ENCODE measurements at places on chromosomes 1 and 21. TPM values are rescaled to one million over a fixed set of nuclear protein-coding genes. Genes with fewer than 3 reads are reported as not detected.
A peak's percentile ranks its signal among the peaks of the same experiment; 100 is the strongest.

GRCh38 chr1:213989002-213989855 lies 1.5 kb downstream of the PROX1 start:
- H3K27ac ChIP-seq = no peak overlapping the region
- H3K4me3 ChIP-seq = peak overlapping the region; percentile 37
- no peaks in the 10 kb centered on the region for H3K36me3 ChIP-seq
- peaks cover 17% of the 10 kb centered on the region for H3K4me1 ChIP-seq
- peaks cover 62% of the 10 kb centered on the region for H3K27me3 ChIP-seq

DNA sequence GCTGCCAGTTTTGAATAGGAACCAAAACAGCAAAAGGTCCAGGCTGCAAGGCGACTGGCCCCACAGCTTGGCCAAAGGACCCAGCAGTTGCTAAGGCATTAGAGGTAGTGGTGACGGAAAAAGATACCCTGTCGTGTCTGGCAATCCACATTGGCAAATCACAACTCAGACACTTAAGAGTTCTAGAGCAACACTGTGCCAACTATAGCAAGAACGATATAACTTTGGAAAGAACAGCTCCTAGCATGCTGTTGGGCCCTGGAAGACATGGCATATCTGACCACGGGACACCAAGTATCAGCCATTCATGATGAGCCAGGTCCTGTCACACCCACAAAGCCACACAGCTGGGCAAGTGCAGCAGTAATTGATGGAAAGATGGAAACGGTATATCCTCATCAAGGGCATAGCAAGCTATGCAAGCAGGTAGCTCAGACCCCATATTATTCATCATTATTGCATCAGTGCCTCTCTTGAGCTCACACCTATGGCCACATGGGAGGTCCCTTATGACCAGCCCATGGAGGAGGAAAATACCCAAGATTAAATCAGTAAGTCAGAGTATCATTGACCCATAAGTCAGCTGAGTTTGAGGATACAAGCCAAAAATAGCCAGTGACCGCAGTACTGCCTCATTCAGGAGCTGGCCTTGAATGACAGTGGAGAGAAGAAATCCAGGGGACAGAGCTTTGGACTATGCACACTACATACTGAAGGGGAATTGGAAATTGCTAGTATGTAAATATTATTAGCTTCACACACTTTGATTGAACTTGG lies 221.2 kb downstream of the SETD4 start:
- H3K4me1 ChIP-seq = no peaks in the 10 kb centered on the region
- H3K27me3 ChIP-seq = no peaks in the 10 kb centered on the region
- DNase-seq = no peak
- H3K27ac ChIP-seq = no peak overlapping the region

DNA sequence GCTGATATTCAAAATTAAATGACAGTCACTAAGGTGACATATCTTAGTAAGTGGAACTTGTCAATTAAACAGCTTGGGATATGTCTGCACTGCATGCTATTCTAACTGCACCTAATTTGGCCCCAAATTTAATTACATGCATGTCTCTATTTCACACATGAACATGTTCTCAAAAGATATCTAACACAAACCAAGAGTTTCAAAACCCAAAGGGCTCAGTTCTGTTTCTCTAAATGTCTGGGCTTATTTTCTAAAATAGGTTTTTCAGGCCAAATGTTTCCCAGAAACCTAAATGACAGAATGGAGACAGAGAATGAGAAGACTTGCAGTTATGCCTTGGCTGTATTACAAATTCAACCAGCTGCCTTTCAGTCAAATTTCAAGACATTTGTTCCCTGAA lies 11.3 kb downstream of the RAB29 start:
- no peaks in the 10 kb centered on the region for H3K4me1 ChIP-seq
- no peak overlapping the region for H3K27ac ChIP-seq
- DNase-seq = no peak
- peaks cover 29% of the 10 kb centered on the region for H3K36me3 ChIP-seq

DNA sequence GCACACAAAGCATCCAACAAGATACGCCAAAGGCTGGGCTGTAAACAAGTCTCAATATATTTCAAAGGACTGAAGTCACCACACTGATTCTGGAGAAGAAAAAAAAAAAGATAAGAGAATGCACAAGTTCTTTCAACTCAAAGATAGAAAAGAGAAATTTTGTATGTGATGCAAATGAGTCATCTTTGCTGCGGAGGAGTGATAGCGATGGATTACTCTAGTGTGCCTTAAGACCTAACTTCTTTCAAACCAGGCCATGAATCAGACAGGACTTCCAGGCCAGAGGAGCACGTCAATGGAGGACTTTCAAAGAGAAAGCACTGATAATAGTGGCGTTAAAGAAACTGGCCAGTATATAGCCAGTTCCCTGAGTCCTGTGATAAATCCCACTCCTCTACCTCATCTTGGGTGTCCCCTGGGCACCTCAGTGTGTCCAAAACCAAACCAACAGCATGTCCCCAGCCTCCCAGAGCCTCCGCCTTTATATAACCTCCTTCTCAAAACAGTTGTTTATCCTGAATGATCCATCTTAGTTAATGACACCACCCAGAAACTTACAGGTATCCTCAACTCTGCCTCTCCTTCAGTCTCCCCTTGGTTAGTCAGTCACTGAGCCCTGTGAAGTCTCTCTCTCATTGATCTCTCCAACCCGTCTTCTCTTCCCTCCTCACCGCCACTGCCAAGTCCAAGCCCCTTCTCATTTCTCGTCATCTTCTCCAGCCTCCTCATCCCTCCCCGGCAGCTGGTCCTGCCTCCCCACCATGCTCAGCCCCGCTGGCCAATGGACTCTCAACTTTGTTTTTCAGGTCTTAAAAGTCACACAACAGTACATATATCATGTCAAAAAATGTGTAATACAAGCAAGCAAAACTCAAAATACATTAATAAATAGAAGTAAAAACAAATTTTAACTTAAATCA lies 47.2 kb upstream of the IFFO2 start:
- H3K4me3 ChIP-seq = no peak overlapping the region
- no peak overlapping the region for H3K27ac ChIP-seq
- H3K36me3 ChIP-seq = no peaks in the 10 kb centered on the region
- no peak for DNase-seq
- H3K4me1 ChIP-seq = no peaks in the 10 kb centered on the region
- H3K27me3 ChIP-seq = no peaks in the 10 kb centered on the region

DNA sequence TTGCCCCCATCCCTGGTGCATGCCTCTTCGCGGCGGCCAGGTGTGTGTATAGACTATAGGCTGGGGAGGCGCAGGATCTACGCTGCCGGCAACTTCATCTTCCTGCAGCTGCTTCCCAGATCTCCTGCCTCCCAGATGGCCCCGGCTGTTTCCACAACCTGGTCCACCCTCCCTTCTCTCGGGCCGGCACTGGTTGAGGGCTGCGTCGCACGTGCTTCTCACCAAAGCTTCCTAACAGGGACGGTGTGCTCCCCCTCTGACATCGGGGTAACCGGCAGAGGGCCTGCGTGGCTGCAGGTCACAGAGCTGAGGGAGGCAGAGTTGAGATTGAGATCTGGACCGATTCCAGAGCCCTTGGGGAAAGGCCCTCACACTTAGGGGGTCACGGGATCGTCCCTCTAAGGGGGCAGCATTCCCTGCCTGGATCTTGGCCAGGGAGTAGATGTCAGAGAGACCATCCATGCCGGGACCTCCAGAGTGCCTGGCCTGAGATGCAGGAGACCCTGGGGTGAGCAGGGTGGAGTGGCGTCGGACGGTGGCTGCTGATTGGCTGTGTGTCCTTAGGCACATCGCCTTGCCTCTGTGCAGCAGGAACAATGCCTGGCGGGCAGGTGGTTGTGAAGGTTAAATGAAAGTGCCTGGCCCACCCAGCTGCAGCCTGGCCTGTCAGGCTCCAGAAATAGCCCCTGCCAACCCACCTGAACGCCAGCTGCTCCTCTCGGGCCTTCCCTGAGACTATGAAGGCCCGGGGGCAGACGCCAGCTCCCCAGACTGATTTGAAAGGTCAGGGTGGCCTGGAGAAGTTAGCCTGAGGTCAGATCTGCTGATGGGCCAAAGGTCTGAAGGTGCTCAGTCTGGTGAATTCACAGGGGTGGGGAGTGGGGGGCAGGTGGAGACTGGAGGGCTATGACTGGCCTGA lies 6.1 kb upstream of the MASP2 start:
- H3K4me3 ChIP-seq = no peak overlapping the region
- DNase-seq = no peak
- H3K4me1 ChIP-seq = peaks cover 19% of the 10 kb centered on the region
- no peaks in the 10 kb centered on the region for H3K27me3 ChIP-seq
- H3K27ac ChIP-seq = no peak overlapping the region
- H3K36me3 ChIP-seq = peaks cover 32% of the 10 kb centered on the region

DNA sequence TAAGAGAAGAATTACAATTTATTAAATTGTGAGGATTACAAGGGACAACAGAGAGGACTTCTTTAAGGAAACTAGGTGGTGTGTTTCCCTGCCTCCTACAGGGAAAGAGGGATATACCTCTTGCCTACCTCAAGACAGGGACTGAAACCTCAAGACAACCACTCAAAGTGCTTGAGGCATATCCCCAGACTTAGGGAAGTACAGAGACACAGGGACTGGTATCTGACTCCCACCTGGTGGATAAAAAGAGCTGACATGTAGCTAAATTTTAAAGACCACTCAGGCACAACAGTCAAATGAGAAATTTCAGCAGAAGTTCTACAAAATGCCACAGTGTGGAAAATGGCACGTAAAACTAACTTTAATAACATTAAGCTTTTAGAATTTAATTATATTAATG lies 21.3 kb downstream of the DENND2C start:
- no peaks in the 10 kb centered on the region for H3K36me3 ChIP-seq
- no peak for DNase-seq
- no peak overlapping the region for H3K27ac ChIP-seq
- no peaks in the 10 kb centered on the region for H3K27me3 ChIP-seq
- no peak overlapping the region for H3K4me3 ChIP-seq
- H3K4me1 ChIP-seq = no peaks in the 10 kb centered on the region

DNA sequence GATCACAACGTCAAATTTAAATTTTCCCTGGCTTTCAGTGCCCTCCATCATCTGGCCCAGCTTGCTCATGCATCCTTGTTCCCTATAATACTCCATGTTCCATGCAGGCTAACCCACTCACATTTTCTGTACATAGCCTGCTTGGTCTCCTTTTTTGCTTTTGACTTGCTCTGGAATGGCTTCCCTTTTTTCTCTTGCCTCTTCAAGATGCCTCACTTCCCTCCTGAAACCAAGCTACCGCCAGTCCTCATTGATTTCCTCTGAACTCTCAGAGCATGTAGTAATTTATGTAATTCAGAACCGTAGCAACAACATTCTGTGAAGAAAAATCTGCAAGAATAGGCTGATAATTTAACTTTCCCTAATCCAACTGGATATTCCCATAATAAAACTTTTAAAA lies 10.3 kb downstream of the CAP1 start:
- H3K36me3 ChIP-seq = peaks cover 49% of the 10 kb centered on the region
- peak; percentile 58 for DNase-seq
- H3K27ac ChIP-seq = peak overlapping the region; percentile 65
- no peak overlapping the region for H3K4me3 ChIP-seq

DNA sequence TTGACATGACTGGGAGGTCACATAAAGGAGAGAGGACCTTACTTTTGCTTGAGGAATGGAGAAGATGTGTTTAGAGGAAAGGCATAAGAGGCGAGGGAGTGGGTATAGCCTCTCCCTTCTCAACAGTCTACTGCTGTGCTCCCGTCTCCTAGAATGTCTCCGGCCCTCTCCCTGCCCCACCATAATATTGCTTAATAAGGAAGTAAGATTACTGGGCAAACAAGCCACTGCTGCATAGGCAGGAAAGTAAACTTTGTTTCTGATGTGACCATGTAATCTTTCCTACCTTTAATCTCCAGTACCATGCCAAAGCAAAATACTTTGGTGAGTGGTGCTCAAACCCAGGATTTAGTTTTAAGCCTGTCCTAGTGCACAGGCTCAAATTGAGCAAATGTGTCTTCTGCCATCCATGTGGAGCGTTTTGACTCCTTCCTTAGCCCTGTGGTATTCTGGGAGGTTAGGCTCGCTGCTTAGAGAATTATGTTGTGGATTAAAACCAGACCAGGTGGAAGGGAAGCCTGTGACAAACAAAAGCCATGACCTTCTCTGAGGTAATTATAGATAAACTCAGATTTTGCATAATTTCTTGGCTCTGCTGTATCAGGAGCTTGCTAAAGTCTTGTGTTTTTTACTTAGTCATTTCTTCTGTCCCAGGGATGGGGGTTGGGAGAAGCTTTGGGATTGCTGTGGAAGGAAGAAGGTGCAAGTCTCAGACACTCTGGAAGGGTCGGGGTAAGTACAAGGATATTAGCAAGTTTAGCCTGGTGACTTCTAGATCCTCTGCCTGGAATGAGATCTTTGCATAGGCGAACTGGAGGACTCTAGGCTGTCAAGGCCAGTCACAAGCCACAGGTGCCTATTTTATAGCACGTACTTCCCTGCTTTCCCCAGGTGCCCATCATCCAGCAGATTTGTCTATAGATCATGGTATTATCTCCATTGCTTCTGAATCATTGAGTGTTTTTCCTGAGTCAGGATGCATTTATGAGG lies 34.5 kb upstream of the DIPK1A start:
- H3K4me3 ChIP-seq = no peak overlapping the region
- no peaks in the 10 kb centered on the region for H3K27me3 ChIP-seq
- peaks cover 6% of the 10 kb centered on the region for H3K4me1 ChIP-seq
- no peak overlapping the region for H3K27ac ChIP-seq
- H3K36me3 ChIP-seq = no peaks in the 10 kb centered on the region
- no peak for DNase-seq

OLFML2B gene
- 0.95 TPM for polyA plus RNA-seq
